ENCODE measurements at places on chromosomes 6 and 20.

DNA sequence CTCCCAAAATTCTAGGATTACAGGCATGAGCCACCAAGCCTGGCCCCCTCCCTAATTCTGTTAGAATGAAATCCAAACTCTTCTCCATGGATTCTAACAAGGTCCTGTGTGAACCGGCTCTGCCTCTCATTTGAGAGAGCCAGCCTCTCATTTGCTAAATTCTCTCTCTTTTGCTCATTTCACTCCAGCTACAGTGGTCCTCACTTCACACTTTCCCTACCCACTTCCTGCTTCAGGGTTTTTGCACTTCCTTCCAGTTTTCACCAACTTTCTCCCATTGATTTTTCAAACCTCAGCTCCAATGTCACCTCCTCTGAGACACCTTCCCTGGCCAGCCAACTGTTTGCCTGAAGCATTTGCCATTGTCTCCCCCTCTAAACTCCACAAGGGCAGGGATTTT, 5.1 kb downstream of the COX4I2 start:
- DNase-seq = no peak

GRCh38 chr20:20969701-20970280, 136.4 kb downstream of the LINC00237 start:
- no peak for DNase-seq

- no peak for DNase-seq
Measured at GRCh38 chr20:57870597-57871236, 160.9 kb upstream of the PMEPA1 start.

DNA sequence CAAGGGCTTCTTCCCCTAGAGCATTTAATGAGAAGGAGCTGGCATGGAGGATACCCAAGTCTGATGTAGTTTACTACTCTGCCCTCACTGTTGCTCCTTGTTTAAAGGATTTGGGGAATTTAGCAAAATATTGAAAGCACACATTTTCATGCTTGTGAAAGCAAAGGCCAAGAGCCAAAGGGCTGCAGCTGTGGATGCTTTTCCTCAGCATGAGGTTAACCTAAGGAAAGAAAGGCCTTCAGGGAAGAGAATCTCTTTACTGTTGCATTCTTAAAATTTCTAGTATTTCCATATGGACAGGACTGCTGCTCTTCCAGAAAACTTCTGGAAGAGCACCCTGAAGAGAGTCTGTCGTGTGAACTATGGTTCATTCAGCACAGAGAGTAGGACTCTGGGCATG, 45.9 kb upstream of the SASH1 start:
- DNase-seq = no peak

DNA sequence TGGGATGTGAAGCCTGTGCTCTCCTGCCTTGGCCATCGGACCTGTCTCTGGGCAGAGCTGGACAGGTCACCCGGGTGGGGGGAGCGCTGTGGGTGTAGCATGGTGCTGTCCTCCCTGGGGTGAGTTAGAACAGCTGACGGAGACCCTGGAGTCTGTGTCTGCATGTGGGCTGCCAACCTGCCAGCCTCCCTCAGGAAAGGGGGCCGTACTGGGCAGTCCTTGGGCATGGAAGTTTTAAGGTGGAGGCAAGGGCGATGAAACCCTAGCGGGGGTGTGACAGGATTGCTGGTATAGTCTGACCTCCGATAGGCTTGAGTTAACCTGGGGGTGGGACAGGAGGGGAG, 2.4 kb downstream of the SOX18 start:
- DNase-seq = no peak

GRCh38 chr6:112881828-112882780, 535.0 kb downstream of the RFPL4B start:
- no peak for DNase-seq

GRCh38 chr6:88145298-88145963, 20.7 kb downstream of the CNR1 start:
- no peak for DNase-seq

DNA sequence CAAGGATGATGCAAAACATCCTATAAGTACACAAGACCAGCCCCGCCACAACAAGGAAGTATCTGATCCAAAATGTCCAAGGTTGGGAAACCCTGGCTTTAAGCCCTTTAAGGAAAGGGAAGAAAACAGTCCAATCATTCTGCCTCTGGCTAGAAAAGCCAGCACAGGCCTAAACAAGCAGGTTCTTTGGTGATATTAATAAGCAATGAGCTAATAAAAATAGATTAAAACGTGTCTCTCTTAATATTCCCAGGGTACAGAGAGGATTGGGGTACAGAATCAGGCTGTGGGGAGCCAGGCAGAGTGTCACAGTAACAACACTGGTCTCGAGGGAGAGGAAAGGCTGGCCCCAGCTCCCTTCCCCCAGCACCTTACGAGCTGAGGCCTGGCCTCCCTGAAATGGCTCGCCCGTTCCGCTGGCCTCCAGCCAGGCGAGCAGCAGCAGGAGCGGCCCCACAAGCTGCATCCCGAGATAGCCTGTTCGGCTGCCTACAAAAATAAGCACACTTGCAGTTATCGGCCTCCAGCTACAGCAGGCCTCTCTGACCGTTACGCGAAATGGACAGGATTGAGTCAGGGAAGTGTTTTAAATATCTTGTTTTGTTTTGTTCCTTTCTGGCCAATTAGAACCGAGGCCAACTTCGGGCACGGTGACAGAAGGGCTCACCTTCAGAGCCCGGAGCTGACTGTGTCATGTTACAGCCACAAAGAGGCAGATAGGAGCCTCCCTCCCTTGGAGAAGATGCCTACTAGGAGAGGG, 4.0 kb upstream of the ZMYND8 start:
- peak; percentile 90 for DNase-seq

DNA sequence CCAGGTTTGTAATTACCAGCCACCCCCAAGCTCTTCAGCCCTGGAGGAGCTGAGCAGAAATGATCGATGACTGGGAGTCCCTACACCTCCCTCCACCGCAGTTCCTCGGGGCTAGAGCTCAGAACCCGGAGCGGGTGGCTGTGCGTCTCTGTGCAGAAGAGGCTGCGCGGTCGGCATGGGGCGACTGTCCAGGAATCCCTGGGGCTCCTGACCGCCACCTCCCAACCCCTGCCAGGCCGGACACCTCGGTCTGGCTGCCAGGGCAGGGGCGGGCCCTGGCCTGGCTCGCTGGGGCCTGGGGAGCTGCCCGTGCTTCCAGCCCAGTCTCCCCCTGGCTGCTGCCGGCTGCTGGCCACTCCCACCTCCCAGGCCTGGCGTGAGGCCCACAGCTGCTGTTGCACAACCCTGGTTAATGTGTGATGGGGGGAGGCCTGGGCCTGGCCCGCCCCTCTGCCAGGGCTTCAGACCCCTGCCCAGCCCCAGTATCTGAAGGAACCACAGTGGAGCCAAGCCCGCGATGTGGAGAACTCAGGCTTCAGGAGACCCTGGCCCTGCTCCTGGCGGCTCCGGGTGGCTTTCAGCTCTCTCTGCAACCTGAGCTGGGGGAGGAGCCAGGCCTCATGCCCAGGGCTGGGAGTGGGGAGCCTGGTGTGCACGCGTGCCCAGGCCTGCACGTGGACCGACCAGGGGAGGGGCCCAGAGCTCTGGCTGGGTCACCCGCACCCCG, 1.2 kb downstream of the SLC2A4RG start:
- DNase-seq = peak; percentile 95

DNA sequence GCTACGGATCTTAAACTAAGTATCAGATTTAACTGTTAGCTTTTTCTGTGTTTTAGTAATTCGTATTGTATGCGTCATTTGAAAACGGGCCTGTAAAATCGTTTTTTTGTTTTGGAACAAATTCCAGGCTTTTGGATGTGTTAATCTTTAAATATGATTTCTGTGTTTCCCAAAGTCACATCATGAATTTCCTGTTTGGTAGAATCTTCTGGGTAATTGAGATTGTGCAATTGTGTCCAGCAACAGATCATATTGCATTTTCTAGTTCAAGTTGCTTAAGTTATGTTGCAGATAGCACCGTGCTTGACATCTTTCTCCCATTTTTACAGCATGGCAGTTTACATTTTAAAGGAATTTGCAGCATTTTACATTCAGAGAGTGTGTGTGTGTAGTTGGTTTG, 1.9 kb downstream of the MAPK14 start:
- peak; percentile 68 for DNase-seq

DNA sequence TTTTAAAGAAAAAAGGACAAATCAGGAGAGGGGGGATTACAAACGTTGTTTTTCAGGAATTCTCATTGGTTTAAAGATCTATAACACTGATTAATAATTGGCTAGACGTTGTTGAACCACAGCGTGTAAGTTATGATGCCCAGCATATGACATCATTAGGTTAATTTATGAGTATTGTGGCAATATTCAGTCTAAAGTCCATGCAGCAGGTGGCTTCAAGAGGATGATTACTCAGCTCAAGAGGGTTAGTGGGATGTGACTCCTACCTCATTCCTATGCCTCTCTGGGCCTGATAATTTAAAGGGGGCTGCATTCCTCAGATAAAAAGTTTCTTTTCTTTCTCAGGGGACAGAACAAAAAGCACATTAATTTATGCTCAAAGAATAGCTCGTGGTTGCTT, 1309.0 kb downstream of the EPHA7 start:
- DNase-seq = no peak

DNA sequence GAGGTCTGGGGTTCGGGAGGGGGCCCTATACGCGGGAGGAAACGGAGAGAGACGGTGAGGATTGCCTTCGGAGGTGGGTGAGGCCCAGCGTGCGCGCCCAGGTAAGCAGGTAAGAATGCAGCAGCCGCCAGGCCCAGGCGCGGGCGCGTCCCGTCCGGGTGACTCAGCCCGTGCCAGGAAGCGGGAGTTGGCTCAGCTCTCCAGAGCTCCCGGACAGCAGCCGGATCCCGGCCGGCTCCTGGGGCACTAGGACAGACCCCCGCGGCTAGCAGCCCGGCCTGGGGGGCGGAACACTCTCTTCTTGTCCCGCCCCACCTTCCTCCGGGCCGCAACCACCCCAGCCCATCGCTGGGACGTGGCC, 1.5 kb upstream of the MDFI start:
- DNase-seq = no peak

Measured in HepG2 (cell line).